ENCODE measurements at places on chromosomes 4 and X. TPM values are rescaled to one million over a fixed set of nuclear protein-coding genes. Genes with fewer than 3 reads are reported as not detected.
A peak's percentile ranks its signal among the peaks of the same experiment; 100 is the strongest.

DNA sequence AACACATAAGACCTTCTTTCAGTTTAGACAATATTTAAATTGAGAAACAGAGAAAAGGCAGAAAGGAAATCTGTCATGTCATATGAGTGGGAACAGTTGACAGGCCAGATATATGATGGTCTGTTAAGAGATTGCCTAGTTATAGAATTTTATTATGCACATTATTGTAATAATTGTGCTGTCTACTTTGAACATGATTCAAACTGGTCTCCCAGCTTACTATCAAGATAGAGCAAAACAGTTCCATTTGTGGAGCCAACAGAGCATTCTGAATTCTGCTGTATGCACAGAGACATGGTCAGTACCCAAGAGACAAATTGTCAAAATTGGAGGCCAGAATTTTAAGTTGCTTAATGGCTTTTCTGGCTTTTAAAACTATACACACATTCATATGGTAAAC lies 139.4 kb downstream of the FBXO8 start:
- H3K27me3 ChIP-seq: peaks cover 3% of the 10 kb centered on the region
- H3K27ac ChIP-seq: no peak overlapping the region
- H3K4me1 ChIP-seq: no peaks in the 10 kb centered on the region
- DNase-seq: no peak
- H3K4me3 ChIP-seq: no peak overlapping the region

Gene FOXP3
- total RNA-seq: 0.09 TPM

GRCh38 chr4:157204634-157205244 lies 15.8 kb upstream of the GRIA2 start:
- DNase-seq: no peak
- H3K4me1 ChIP-seq: no peaks in the 10 kb centered on the region
- H3K4me3 ChIP-seq: no peak overlapping the region
- H3K27ac ChIP-seq: no peak overlapping the region
- no peaks in the 10 kb centered on the region for H3K36me3 ChIP-seq

- H3K27me3 ChIP-seq: no peaks in the 10 kb centered on the region
- peaks cover 2% of the 10 kb centered on the region for H3K4me1 ChIP-seq
- no peaks in the 10 kb centered on the region for H3K36me3 ChIP-seq
- H3K4me3 ChIP-seq: no peak overlapping the region
- no peak for DNase-seq
- no peak overlapping the region for H3K27ac ChIP-seq
Measured at GRCh38 chrX:150146271-150146896, 208.1 kb upstream of the EOLA2 start.

DNA sequence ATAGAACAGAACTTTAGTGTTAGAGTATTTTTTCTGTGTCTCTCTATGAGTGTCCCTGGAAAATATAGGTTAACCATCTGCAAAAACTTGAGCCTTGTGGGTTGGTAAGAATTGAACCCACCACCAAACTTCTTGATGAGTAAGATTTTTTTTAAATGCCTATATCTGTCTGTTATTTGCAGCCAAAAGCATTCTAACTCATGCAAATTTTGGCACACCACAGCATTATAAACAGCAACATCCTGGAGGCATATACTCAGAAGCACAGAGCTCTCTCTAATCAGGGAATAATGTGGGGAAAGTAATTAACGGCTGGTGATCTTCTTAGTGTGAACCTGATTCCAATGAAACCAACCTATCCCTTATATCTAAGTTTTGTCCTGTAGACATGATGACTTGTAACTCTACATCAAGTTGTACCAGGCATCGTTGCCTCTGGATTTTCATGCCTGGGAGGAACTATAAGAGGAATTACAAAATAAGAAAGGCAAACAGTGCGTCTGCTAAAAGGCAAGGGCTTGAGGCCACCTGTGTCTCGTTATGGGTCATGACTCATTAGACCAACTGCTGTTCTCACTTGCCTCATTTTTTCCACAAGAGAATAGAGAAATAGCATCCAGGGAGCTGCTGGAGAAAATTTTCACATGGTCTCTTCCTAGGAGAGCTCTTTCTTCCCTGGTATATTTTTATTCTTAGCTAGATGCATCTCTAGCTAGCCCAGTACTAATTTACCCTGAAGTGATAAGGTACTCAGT lies 202.4 kb downstream of the CHIC2 start:
- H3K4me3 ChIP-seq: no peak overlapping the region
- peak overlapping the region; percentile 37 for H3K27ac ChIP-seq
- H3K4me1 ChIP-seq: peaks cover 13% of the 10 kb centered on the region
- H3K36me3 ChIP-seq: no peaks in the 10 kb centered on the region
- DNase-seq: peak; percentile 93

Gene CBR4
- total RNA-seq: 16.8 TPM

DNA sequence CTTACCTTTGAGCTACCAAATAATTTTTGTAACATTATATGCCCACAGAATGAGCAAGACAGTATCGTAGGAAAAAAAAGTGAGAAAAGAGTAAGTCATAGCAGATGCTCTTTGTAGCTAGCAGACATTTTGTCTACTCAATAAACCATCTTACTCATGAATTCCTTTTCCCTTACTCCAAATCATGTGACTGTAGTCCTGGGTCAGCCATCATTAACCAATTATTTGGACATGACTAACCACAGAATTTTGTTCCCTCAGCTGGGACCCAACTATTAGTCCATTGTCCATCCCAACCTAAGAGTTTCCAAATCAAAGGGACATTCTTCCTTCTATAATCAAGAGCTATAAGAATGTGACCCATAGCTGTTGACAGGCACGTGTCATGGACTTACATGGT lies 11.4 kb downstream of the UBE2D3 start:
- H3K36me3 ChIP-seq: peaks cover 9% of the 10 kb centered on the region
- DNase-seq: peak; percentile 93
- H3K27me3 ChIP-seq: no peaks in the 10 kb centered on the region
- peak overlapping the region; percentile 91 for H3K27ac ChIP-seq
- peaks cover 40% of the 10 kb centered on the region for H3K4me1 ChIP-seq

- H3K27ac ChIP-seq: no peak overlapping the region
- H3K4me3 ChIP-seq: no peak overlapping the region
- DNase-seq: no peak
- H3K36me3 ChIP-seq: no peaks in the 10 kb centered on the region
Measured at GRCh38 chr4:89172865-89173264, 61.5 kb downstream of the TIGD2 start.

- no peaks in the 10 kb centered on the region for H3K4me1 ChIP-seq
- no peak for DNase-seq
- H3K4me3 ChIP-seq: no peak overlapping the region
- no peaks in the 10 kb centered on the region for H3K36me3 ChIP-seq
Measured at GRCh38 chr4:32879913-32880312, 2159.7 kb downstream of the PCDH7 start.

GRCh38 chrX:141642979-141643378 lies 53.5 kb downstream of the SPANXA2 start:
- DNase-seq: peak; percentile 20
- H3K27me3 ChIP-seq: no peaks in the 10 kb centered on the region
- no peaks in the 10 kb centered on the region for H3K36me3 ChIP-seq
- H3K4me3 ChIP-seq: no peak overlapping the region
- H3K4me1 ChIP-seq: no peaks in the 10 kb centered on the region
- no peak overlapping the region for H3K27ac ChIP-seq

- H3K27me3 ChIP-seq: no peaks in the 10 kb centered on the region
- H3K36me3 ChIP-seq: no peaks in the 10 kb centered on the region
- no peak overlapping the region for H3K27ac ChIP-seq
- no peak overlapping the region for H3K4me3 ChIP-seq
- DNase-seq: no peak
- peaks cover 5% of the 10 kb centered on the region for H3K4me1 ChIP-seq
Measured at GRCh38 chrX:47497271-47497888, 14.4 kb upstream of the ZNF41 start.

Gene LETM1
- total RNA-seq: 53.1 TPM

Gene BMP3
- total RNA-seq: not detected

- H3K27me3 ChIP-seq: no peaks in the 10 kb centered on the region
- H3K4me3 ChIP-seq: no peak overlapping the region
- DNase-seq: peak; percentile 16
- no peak overlapping the region for H3K27ac ChIP-seq
- no peaks in the 10 kb centered on the region for H3K36me3 ChIP-seq
Measured at GRCh38 chr4:138181287-138181686, 60.9 kb downstream of the SLC7A11 start.

GRCh38 chr4:39169426-39169825 lies 12.9 kb upstream of the WDR19 start:
- no peak overlapping the region for H3K4me3 ChIP-seq
- H3K4me1 ChIP-seq: no peaks in the 10 kb centered on the region
- H3K27ac ChIP-seq: no peak overlapping the region

DNA sequence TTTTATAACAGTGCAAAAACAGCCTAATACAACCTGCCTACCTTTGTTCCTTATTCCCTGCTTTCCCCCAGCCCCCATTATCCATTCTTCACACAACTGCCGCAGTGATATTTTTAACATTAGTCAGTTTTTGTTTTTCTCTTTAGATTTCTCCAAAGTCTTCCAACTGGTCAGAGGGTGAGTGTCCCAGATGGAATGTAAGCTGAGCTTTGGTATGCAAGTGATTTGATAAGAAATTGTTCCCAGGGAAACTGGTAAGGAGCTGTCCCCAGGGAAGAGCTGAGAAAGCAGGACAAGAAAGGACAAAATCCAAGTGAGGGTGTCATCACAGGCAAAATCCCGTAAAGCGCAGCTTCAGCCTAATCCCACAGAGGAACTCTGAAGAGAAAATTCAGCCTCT lies 475.5 kb upstream of the ADGRL3 start:
- peak overlapping the region; percentile 86 for H3K27ac ChIP-seq
- H3K4me1 ChIP-seq: peaks cover 19% of the 10 kb centered on the region
- DNase-seq: peak; percentile 92
- H3K27me3 ChIP-seq: no peaks in the 10 kb centered on the region

- peak; percentile 61 for DNase-seq
- H3K27me3 ChIP-seq: no peaks in the 10 kb centered on the region
- H3K27ac ChIP-seq: peak overlapping the region; percentile 62
- H3K4me3 ChIP-seq: no peak overlapping the region
- peaks cover 22% of the 10 kb centered on the region for H3K4me1 ChIP-seq
Measured at GRCh38 chrX:108312957-108313356, 125.3 kb downstream of the COL4A6 start.

DNA sequence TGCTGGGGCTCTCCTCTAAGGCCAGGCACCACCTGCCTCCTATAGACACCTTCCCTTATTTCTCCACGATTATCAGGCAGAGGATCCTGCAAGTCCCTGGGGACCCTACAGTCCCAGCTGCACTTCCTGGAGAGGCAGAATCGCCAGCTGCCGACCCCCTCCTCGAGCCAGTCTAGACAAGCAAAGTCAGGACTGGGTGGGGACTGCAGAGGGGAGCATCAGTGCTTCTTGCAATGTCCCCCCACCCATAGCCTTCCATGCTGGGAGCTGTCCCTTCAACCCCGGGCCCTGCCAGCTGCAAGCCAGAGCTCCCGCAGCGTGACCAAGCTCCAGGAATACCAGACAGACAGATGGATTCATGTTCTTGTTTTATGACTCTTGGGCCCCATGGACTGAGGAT lies 1.4 kb upstream of the CRMP1 start:
- no peak for DNase-seq
- no peaks in the 10 kb centered on the region for H3K36me3 ChIP-seq
- peaks cover 65% of the 10 kb centered on the region for H3K27me3 ChIP-seq

GRCh38 chr4:148166132-148166591 lies 276.1 kb downstream of the NR3C2 start:
- no peaks in the 10 kb centered on the region for H3K4me1 ChIP-seq
- H3K36me3 ChIP-seq: no peaks in the 10 kb centered on the region
- H3K27me3 ChIP-seq: no peaks in the 10 kb centered on the region

Gene CYSLTR1
- total RNA-seq: not detected

DNA sequence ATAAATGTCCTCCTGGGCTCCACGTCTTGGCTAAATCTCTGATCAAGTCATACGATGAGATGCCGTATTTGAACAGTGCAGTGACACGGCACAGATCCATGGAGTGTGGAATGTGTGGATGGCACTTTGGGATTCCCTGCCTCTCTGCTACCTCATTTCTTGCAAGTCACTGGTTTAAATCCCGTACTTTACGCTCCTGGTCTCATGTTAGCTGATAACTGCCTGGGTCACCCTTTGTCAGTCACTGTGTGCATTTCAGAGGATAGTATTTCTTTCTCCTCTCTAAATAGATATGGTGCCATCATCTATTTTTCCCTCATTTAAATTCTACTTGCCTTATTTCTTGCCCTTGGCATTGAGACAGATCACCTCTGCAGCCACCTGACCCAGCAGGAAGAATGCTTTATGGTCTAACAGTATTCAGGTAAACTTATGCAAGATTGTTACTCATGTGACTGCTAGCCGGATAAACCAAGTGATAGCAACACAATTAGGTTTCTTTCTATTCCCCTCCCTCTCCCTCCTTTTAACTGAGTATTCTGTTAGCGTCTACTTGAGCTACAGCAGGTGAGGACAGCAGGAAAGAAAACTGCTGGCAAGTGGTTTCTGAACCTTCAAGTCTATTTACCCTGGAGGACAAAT lies 2.8 kb downstream of the EGF start:
- no peak overlapping the region for H3K4me3 ChIP-seq
- H3K27me3 ChIP-seq: no peaks in the 10 kb centered on the region
- peaks cover 6% of the 10 kb centered on the region for H3K4me1 ChIP-seq
- H3K36me3 ChIP-seq: no peaks in the 10 kb centered on the region

DNA sequence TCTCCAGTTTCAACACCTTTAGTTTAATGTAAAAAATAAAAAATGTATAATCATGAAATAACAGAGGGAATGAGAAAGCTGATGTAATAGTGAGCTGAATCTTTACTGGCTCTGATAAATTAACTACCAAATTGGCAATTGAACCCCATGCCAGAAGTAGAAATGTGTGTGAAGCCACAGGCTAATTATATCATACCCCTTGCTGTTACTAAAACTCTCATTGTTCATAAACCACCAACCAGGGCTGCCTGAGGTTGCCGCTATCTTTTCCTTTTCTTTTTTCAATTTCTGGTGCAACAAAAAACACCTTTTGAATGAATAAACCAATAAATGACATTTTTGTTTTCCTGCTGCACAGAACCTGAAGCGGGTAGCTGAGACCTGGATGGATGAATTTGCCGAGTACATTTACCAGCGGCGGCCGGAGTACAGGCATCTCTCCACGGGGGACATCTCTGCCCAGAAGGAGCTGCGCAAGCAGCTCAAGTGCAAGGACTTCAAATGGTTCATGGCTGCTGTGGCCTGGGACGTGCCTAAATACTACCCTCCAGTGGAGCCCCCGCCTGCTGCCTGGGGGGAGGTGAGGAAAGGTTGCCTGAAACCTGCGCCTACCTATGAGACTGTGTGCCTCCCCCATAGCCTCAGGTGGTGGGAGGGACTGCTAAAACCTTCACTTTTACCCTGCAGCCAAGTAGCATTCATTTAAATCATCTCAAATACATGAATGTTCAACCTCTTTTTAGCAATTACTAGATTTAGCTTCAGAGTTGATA lies 216.7 kb upstream of the GALNT7 start:
- peaks cover 3% of the 10 kb centered on the region for H3K27me3 ChIP-seq
- no peak for DNase-seq
- H3K4me3 ChIP-seq: no peak overlapping the region
- no peak overlapping the region for H3K27ac ChIP-seq
- H3K36me3 ChIP-seq: no peaks in the 10 kb centered on the region

Gene UGT2B10
- not detected for total RNA-seq

DNA sequence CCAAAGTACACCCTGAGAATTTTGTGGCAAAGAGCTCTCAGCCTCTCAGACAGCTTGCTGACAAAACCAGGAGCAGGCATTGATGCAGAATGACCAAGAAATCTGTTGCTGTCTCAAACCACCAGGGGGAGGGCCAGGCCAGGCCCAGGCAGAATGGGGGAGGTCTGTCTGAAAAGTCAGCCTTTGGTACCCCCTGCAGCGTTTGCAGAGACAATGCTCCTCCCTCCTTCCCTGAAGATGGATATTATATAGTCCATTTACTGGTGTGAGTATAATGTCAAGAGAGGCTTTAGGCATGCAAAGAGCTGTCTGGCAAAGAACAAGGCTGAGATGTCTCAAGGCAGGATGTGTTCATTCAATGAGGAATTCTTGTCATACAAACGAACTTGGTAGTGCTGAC lies 52.9 kb upstream of the TRPC5OS start:
- no peaks in the 10 kb centered on the region for H3K36me3 ChIP-seq
- DNase-seq: peak; percentile 8

Data from astrocyte (in vitro differentiated cells and primary cell).